Caudate nucleus (tissue), 63 donors: ENCODE measurements at places on chromosomes 1 and 21.

DNA sequence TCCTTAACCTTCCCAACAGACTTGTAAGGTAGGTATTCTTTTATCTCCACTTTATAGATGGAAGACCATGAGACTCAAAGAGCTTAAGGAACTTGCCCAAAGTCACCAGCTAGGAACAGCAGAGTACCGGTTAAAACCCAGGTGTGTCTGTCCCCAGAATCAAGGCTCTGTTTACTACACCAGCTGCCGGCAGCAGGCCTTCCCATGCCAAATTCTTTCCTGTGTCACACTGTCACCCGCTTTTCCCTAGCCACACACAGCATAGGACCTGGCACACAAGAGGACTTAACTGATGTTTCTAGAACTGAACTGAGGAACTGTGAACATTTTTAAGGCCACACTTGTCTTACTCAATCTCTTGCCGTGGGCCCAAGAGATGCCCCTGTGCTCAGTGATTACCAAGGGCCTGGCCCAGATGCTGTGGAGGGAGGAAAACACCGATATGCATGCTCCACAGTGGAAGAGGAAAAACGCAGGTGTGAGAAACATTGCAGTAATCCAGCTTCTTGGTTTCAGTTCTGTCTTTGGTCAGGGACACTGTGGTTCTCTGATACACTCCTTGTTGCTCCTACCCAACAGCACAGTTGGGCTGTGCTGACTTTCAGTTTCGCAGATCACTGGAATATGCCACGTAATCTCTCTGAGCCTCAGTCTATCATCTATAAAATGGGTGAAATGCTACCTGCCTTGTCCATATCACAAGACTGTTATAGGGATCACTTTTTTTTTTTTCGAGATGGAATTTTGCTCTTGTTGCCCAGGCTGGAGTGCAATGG, 13.9 kb upstream of the LY9 start:
- DNase-seq: no peak

- DNase-seq: no peak
Measured at GRCh38 chr1:13597166-13597565, 13.5 kb downstream of the PDPN start.

DNA sequence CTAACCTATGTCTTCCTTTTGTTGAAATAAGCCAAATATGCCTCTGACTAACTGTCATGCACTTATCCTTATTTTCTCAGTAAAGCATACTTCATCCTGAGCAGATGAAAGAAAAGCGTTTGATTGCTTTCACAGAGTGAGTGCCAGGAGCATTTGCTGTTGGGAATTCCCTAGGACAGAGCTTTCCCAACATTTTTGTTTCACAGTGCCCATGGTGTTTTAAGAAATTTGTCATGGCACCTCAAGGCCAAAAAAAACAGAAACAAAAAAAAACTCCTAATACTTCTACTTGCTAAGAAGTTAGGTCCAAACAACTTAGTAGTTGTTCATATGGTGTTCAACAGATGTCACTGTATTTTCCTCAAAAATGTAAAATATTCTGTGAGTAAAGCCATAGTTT, 120.8 kb upstream of the BMP8A start:
- DNase-seq: no peak

- DNase-seq: no peak
Measured at GRCh38 chr1:44313265-44313918, 41.7 kb downstream of the ERI3 start.

DNA sequence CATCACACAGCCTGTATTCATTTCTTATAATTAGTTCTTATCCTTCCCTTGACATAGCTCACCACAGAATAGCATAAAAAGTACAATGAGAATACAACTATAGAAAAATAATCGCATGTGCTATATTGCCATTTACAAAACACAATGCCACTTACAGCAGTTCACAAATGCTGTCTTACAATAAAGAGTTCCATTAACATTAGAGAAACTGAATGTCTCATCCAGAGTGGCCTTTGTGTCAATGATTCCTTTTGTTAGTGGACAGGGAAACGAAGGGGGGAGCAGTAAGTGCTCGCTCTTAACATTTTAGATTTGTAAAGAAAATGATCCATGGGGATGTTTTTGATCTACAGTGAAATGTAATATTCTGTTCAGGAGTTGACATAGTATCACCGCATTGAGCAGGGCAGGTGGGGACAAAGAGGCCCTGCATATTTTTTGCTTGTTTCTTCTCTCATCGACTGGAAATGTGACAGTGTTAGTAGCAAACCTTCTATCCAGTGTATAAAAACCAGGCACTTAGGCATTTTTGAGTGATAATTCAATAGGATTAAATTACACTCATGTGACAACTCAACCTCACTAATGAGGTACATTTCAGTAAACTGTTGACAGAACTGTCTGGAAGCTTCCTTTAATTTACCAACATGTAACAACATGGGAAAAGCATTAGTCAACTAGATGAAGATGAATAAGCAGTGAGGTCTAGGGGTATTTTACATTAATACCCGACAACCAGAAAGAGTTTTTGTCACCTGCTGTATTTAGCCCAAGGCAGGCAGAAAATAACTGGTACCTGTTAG, 35.6 kb upstream of the RRP15 start:
- no peak for DNase-seq

GRCh38 chr1:227093309-227093708, 153.2 kb downstream of the COQ8A start:
- DNase-seq: no peak

DNA sequence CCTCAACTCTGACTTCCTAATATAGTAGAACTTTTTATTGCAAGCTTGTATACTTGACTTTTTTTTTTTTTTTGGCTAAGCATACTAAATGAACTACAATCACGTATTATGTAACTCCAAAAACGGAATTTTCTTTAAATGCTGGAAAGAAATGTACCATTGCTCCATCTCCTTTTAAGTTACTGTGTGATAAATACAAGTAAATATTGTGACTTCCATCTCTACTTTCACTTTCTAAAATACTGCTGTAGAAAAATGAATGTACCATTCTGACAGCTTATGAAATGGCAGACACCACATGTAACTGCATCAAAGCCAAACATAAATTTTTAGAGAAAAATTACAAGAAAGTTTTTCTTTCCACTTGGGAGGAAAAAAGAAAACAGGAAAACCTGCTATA, 54.7 kb downstream of the ASH1L start:
- no peak for DNase-seq
